Activated naive CD4-positive, alpha-beta T cell treated with anti-CD3 and anti-CD28 coated beads, Interleukin-2, amount 10 ng/mL, durations not matched to agents 5 hours and 36 hours (primary cell): ENCODE measurements at places on chromosomes 4 and X. TPM values are rescaled to one million over a fixed set of nuclear protein-coding genes. Genes with fewer than 3 reads are reported as not detected.

Gene ZNF630
- 1.3 TPM for total RNA-seq

Gene PSAPL1
- total RNA-seq: not detected

Gene MAOA
- not detected for total RNA-seq

Gene ETNPPL
- not detected for total RNA-seq

Gene GAR1
- 23.2 TPM for total RNA-seq

Gene CXCL8
- total RNA-seq: 0.20 TPM

Gene GSX2
- not detected for total RNA-seq

Gene GAGE12F
- not detected for total RNA-seq

Gene NELFA
- total RNA-seq: 32.4 TPM

Gene MPC1L
- not detected for total RNA-seq

Gene RBM46
- total RNA-seq: not detected

Gene TMEM271
- not detected for total RNA-seq

Gene LUZP4
- total RNA-seq: not detected

Gene ZNF157
- 0.28 TPM for total RNA-seq

Gene MAPK10
- not detected for total RNA-seq

Gene CXCL13
- total RNA-seq: not detected

Gene JCHAIN
- 0.78 TPM for total RNA-seq

Gene SYAP1
- 17.9 TPM for total RNA-seq

Gene REELD1
- total RNA-seq: not detected

Gene THAP9
- total RNA-seq: 3.0 TPM

Gene ADRA2C
- not detected for total RNA-seq

Gene ASMT
- not detected for total RNA-seq

Gene F9
- total RNA-seq: not detected

Gene FMR1NB
- total RNA-seq: not detected

Gene SCD5
- total RNA-seq: 0.94 TPM

Gene IL2
- 0.31 TPM for total RNA-seq

Gene AASDH
- 10.7 TPM for total RNA-seq

Gene ODAPH
- not detected for total RNA-seq

Gene SMARCA1
- total RNA-seq: not detected

Gene UGT2B17
- not detected for total RNA-seq

Gene NAP1L5
- total RNA-seq: 3.3 TPM

Gene ZFP92
- 1.3 TPM for total RNA-seq

Gene BMX
- total RNA-seq: not detected

Gene SEPTIN11
- total RNA-seq: 31.3 TPM

Gene MXRA5
- total RNA-seq: not detected
